ENCODE measurements at places on chromosomes 6 and 20.

DNA sequence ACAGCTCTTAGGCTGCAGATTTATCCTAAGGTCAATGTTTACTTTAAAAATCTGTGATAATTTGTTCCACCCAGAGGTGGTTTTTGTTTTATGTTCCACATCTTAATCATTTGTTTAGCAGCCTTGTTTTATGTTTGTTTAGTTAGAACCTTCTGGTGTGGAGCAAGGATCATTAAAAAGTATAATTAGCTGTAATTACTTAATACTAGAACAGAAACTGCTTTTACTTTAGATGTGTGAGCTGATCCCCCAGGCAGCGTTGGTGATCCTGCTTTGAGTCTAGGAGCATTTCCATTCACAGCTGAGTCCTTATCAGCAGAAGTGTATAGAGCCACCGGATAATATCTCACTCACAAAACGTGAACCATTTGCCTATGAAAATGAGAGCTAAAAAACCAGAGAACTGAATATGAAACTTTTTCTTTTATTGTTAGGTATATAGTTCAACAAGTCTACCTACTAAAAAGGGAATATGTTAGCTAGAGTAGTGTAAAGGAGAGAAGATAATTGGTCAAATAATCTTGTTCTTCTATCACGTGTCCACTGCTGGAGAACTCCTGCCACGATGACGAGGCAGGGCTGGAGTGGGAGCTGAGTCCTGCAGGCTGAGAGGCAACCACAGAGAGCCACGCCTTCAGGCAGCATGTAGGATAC is 78.5 kb downstream of the TRMT11 start:
- DNase-seq = no peak

- no peak for DNase-seq
These were observed 80.2 kb downstream of the PLCB4 start for GRCh38 chr20:9149087-9149486.

DNA sequence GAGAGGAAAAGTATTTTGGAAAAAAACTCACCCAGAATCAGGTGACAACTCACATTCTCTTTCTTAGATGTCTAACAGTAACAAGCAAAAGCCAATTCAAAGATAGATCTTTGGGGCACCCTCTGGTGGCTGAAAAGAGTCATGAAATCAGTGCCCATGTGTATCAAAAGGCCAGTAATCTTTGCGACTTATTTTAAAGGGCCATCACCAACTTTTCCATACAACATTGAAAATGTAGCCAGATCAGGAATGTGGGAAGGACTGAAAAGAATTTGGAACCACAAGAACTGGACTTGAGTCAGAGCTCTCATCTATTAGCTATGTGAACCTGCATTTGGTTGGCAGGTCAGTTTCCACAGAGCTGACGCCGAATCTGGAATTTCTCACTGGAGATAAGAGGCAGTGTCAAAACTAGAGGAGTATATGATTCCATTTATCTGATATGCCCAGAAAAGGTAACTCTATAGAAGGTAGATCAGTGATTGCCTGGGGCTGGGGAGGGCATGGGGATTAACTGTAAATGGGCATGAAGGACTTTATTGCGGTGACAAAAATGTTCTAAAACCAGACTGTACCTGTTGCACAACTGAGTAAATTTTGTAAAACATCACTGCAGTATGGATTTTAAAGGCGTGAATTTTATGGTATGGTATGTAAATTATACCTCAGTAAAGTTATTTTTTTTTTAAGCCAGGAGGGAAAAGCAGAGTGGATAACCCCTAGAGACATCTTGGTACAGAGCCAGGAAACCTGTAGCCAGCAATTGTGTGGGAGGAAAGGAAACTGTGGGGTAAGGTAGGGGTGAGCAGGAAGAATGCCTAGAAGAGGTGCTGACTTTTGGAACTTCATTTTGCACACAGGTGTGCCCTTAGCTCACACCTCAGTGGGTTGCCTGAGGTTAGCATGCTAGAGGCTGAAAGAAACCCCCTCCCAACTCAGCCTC is 117.1 kb upstream of the ASF1A start:
- DNase-seq = peak; percentile 37

- DNase-seq = no peak
These were observed 84.1 kb downstream of the RALGAPA2 start for GRCh38 chr20:20628314-20628713.

DNA sequence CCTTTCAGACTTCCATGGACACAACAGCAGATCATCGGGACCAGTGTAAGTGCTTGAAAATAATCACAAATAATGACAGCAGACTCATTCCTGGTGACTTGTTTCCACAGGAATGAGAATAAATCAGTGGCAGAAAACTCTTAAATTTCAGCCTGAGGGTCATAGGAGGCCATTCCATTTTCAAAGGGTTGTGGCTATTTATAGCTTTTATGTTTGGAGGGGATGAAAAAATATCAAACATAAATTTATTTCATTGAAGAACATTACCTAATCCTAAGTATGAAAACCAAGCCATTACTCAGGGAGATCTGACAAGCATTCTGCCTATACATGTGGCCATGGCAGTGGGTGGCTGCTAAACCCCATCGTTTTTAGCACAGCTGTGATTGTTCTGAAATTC is 173.6 kb upstream of the CNR1 start:
- DNase-seq = no peak

All from stimulated activated CD8-positive, alpha-beta memory T cell treated with anti-CD3 and anti-CD28 coated beads, Interleukin-7, amount 100 ng/mL, for 1 hour (primary cell).